ENCODE measurements at places on chromosomes 6 and 20.

GRCh38 chr6:144434308-144434990, 149.3 kb downstream of the UTRN start:
- no peak for DNase-seq

GRCh38 chr6:83615025-83615999, 93.6 kb downstream of the SNAP91 start:
- DNase-seq = peak; percentile 46

GRCh38 chr20:5143851-5144250, 17.0 kb downstream of the CDS2 start:
- no peak for DNase-seq

DNA sequence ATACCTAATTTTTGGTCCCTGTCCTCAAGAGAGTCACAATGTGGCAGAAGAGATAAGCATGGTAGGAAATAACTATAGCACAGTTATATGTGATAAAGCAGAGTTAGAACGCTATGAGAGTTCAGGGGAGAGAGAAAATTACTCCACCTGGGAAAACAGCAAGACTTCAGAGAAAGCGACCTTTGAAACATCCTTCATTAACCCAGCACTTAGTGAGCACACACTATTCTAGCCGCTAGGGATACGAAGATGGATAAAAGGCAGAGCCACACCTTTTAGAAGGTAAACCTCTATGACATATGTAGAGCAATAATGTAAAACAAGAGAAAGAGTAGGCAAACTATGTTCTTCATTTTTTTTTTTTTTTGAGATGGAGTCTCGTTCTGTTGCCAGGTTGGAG, 264.3 kb downstream of the PTPRK start:
- no peak for DNase-seq

DNA sequence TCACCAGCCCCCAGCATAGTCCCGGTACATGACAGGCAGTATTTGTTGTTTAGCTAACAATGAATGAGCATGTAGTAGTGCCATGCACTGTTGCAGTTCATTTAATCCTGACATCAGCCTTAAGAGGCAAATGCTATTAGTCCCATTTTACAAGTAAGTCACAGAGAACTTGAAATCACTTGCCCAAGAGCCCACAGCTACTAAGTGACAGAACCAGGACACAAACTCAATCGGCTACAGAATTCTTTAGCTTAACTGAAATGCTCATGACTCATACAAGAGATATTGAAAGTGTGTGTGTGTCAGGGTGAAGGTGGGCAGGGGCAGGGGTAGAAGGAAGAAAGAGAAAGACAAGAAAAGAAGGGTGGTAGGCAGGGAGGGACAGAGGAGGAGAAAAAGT, 52.7 kb downstream of the UNC5CL start:
- no peak for DNase-seq

- DNase-seq = no peak
Observed at GRCh38 chr6:90948540-90948939, 361.7 kb upstream of the MAP3K7 start.

DNA sequence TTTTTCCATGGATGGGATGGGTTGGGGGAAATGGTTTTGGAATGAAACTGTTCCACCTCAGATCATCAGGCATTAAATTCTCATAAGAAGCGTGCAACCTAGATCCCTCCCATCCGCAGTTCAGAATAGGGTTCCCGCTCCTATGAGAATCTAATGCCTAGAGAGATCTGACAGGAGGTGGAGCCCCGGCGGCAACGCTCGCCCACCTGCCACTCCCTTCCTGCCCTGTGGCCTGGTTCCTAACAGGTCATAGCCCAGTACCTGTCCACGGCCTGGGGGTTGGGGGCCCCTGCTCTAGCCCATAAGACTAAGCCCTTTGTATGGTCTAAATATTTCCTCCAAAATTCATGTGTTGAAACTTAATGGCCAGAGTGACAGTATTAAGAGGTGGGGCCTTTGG, 92.3 kb upstream of the SALL4 start:
- DNase-seq = no peak

DNA sequence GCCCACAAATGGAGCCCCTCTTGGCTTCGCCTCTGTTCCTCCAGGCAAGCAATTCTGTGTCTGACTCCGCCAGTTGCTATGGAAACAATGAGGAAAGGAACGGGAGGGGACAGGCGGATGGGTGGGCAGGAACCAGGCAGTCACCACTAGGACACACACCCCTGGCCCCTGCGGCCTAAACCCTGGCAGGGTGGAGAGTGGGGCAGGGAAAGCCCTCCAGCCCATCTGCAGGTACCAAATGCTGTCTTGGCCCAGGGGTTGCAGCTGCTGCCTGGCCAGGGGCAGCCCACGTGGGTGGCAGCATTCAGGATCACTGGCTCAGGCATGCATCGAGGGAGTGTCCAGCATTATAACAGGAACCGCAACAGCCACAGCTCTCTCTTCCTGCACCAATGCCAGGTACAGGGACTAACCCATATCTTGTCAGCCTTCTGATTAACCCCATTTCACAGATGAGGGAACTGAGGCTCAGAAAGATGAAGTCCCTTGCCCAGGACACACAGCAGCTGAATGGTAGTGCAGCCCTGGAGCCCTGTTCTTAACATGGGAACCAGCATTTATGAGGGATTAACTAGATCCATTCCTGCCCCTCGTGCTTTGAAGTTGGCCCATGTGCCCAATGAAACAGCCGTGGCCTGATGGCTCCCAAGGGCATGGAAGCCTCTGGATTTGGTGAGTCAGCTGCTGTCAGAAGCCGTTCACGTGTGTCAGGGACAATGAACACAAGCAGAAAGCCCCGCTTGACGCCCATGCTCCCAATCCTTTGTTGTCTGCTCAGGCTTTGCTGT, 66.3 kb downstream of the NOL4L start:
- DNase-seq = no peak

DNA sequence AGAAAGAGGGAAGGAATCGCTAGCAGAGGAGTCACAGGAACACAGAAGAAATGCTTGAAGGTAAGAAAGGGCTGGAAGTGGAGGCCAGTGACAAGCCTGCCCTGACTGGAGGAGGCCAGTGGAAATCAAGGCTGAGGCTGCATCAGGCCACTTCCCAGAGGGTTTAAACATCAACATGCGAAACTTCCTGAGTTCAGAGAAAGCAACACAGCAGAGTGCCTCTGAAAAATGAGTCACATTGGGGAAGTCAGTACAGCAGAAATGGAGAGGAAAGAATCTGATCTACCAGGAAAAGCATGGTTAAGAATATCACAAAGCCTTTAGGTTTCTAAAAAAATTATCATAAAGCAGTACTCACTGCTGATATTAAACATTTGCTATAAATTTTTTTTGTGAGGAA, 23.3 kb downstream of the NAPB start:
- no peak for DNase-seq

- DNase-seq = no peak
Observed at GRCh38 chr6:118419448-118420394, 128.4 kb upstream of the PLN start.

GRCh38 chr20:10089871-10090587, 55.2 kb downstream of the ANKEF1 start:
- DNase-seq = no peak

DNA sequence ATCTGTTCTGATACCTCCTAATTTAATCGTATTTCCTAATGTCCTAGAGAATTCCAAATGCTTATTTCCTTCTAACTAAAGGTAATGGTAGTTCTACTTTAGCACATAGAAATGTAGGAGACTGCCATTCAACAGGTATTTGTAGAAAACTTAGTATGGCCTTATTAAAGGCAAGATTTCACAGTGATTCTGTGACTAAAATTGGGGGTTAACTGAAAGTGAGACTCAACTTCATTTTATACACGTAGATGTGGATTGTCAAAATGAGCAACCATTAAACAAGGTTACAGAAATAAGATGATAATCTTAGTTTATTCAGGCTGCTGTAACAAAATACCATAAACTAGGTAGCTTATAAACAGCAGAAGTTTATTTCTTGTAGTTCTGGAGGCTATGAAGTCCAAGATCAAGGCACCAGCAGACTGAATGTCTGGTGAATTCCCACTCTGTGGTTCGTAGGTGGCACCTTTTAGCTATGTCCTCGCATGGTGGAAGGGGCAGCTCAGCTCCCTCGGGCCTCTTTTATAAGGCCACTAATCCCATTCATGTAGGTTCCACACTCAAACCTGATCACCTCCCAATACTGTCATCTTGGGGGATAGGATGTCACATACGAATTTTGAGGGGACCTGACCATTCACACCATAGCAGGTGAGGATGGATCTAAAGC, 38.7 kb downstream of the TAB2 start:
- no peak for DNase-seq

DNA sequence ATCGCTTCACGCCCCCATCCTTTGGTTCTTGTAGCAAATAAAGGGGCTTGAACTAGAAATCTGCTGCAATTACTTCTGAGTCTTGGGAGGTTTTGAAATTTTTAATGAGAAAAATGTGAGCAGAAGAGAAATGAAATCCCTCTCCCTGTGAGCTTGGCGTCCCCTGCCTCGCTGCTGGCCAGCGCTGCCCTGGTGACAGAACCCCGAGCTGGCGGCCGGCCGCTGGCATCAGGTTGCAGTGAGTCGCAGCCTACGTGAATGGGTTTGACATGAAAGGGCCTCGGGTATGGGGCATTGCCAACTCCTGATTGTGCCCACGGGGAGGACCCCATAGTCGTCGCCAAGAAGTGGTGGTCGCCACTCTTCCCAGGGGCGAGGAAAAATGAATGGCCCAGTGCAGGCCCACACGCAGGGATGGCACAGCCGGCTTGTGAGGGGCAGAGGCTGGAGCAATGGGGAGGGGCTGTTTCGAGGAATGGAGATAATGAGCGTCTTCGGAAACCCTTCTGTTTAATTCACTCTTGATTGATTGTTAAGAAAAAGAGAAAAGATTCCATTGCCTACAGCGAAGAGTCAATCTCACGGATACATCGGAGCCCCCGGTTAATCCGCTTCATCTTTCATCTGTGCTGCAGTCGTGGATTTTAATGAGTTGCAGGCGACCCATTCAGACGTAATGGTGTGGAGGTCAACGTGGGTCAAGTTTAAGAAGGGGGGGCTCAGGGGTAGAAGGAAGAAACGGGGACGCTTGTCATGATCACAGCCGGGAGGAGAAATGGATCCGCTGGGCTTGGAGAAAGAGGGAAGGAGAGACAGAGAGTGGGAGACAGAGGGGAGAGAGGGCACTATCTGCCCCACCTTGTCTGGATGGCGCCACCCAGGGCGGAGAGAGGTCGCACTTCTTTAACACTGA, 380.1 kb downstream of the THBS2 start:
- DNase-seq = no peak

DNA sequence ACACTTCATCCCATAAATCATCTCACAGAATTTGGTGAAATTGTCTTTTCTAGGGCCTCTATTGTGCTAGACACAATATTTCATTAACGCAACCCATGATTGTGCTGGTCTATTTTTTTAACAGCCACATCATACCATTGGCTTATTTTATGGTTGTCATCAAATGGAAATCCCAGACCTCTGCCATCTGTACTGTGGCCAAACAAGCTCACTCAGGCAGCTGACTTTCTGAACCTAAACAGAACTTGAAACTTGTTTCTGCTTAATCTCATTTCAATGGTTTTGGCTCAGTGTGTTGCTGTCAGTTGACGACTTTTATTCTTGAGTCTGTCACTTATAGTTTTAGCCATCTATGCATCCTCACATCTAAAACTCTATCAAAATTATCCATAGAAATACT, 111.8 kb downstream of the HAO1 start:
- no peak for DNase-seq

Measured in NCI-H1092 treated with DMSO at 0.1 percent for 48 hours (cell line).